Activated CD8-positive, alpha-beta T cell treated with anti-CD3 and anti-CD28 coated beads for 36 hours (primary cell): ENCODE measurements at places on chromosomes 4 and X. TPM values are rescaled to one million over a fixed set of nuclear protein-coding genes. Genes with fewer than 3 reads are reported as not detected.

The HMGN5 gene
- 3.2 TPM for total RNA-seq

DNA sequence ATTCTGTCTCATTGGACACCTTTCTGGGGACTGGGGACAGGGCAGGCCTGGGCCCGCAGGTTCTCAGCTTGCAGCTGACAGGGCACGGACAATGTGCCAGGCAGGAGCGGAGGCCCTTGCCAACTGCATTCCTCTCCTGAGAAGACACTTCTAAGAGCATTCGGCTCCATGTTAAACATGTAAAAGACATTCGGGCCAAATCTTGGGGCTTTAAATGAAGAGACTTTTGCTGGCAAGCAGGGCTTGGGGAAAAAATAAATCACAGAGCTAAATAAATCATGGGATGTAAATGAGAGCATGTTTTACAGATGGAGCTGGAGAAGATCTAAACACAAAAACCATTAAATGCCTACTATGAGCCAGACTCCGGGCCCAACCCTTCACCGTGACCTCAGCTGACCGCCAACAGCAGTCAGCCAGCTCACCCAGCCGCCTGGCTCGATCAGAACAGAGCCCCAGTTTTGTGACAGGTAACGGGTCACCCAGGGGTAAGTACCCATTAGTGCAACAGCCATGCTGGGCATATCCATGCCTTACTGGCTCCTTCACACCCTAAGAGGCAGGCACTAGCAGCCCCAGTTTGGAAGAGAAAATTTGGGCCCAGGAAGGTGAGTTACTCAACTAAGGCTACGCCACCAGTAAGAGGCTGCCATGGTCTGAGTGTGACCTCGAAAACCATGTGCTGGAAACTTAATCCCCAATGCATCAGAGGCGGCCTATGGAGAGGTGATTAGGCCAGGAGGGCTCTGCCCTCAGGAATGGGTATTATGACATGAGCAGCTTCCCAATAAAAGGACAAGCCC is 14.7 kb downstream of the WDR1 start:
- H3K4me1 ChIP-seq = peaks cover 99% of the 10 kb centered on the region
- no peak overlapping the region for H3K4me3 ChIP-seq
- H3K36me3 ChIP-seq = peaks cover 94% of the 10 kb centered on the region

The MSX1 gene
- 0.16 TPM for total RNA-seq

- peaks cover 4% of the 10 kb centered on the region for H3K27me3 ChIP-seq
- no peak for DNase-seq
- no peaks in the 10 kb centered on the region for H3K36me3 ChIP-seq
- peaks cover 4% of the 10 kb centered on the region for H3K4me1 ChIP-seq
- H3K27ac ChIP-seq = no peak overlapping the region
Observed at GRCh38 chr4:76036855-76037254, 985 bp upstream of the CXCL11 start.

GRCh38 chr4:127352220-127353113 is 280.3 kb upstream of the INTU start:
- H3K27me3 ChIP-seq = no peaks in the 10 kb centered on the region
- H3K36me3 ChIP-seq = no peaks in the 10 kb centered on the region
- no peak overlapping the region for H3K27ac ChIP-seq
- no peak overlapping the region for H3K4me3 ChIP-seq
- no peaks in the 10 kb centered on the region for H3K4me1 ChIP-seq
- no peak for DNase-seq

- DNase-seq = no peak
- no peak overlapping the region for H3K4me3 ChIP-seq
- peak overlapping the region; percentile 25 for H3K27ac ChIP-seq
Observed at GRCh38 chrX:16828124-16828908, 41.8 kb downstream of the RBBP7 start.

- H3K4me1 ChIP-seq = no peaks in the 10 kb centered on the region
- no peak for DNase-seq
- H3K27ac ChIP-seq = no peak overlapping the region
- H3K36me3 ChIP-seq = no peaks in the 10 kb centered on the region
Observed at GRCh38 chrX:23435108-23435507, 100.5 kb downstream of the PTCHD1 start.

The GPC4 gene
- total RNA-seq = not detected

- H3K4me3 ChIP-seq = no peak overlapping the region
- H3K27me3 ChIP-seq = peaks cover 2% of the 10 kb centered on the region
- H3K27ac ChIP-seq = no peak overlapping the region
- H3K4me1 ChIP-seq = peaks cover 8% of the 10 kb centered on the region
Observed at GRCh38 chr4:10022346-10023049, 1.2 kb upstream of the SLC2A9 start.

The PCDH11X gene
- total RNA-seq = not detected

- H3K27ac ChIP-seq = peak overlapping the region; percentile 34
- no peak for DNase-seq
- no peak overlapping the region for H3K4me3 ChIP-seq
- H3K36me3 ChIP-seq = peaks cover 28% of the 10 kb centered on the region
Observed at GRCh38 chrX:101430457-101431078, 22.5 kb downstream of the HNRNPH2 start.

DNA sequence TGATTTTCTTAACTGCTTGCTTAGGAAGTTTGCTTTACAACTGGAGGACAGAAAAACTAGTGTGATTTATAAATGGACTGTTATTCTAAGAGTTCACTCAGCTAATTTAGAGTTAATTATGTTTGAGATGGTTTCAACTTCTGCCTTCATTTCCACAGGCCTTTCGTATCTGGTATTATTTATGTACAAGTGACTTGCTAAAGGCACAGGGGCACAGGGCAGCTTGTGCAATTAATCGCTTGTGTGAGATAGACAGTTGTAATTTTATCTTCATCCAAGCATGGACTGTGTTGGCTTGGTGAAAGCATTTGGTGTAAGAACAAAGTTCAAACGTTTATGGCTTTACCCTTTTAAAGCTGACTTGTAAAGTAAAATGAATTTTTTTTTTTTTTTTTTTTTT is 38.3 kb downstream of the GPAT3 start:
- DNase-seq = no peak
- peaks cover 7% of the 10 kb centered on the region for H3K4me1 ChIP-seq
- H3K27ac ChIP-seq = no peak overlapping the region
- no peaks in the 10 kb centered on the region for H3K36me3 ChIP-seq
- H3K27me3 ChIP-seq = no peaks in the 10 kb centered on the region

The ZFP92 gene
- total RNA-seq = 1.2 TPM

The ANKRD17 gene
- total RNA-seq = 53.1 TPM

The CDX4 gene
- total RNA-seq = not detected

DNA sequence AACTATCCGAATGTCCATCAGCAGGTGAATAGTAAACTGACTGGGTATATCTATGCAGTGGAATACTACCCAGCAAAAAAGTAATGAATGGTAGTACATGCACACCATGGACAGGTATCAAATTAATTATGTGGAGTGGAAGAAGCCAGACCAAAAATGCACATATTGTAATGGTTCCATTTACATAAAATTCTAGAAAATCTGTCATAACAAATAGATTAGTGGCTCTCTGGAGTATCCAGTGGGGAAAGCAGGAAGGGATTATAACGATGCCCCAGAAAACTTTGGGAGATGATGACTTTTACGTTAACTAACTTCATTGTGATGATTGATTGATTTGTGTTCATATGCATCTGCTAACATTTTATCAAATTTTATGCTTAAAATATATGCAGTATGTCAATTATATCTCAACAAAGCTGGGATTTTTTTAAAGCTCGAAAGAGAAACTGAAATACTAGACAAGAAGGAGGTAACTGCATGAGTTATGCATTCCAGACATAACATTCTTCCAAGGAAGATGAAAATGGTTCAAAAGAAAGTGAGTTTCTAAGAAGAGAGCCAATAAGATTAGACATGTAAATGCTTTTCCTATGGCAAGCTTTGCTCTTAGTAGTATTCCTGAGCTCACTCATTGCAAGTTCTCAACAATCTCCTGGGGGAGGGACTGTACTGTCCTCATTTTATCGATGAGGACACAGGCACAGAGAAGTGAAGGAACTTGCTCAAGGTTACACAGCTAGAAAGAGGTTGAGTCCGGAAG is 58.6 kb upstream of the MSX1 start:
- no peak for DNase-seq
- H3K36me3 ChIP-seq = no peaks in the 10 kb centered on the region
- peaks cover 2% of the 10 kb centered on the region for H3K27me3 ChIP-seq

DNA sequence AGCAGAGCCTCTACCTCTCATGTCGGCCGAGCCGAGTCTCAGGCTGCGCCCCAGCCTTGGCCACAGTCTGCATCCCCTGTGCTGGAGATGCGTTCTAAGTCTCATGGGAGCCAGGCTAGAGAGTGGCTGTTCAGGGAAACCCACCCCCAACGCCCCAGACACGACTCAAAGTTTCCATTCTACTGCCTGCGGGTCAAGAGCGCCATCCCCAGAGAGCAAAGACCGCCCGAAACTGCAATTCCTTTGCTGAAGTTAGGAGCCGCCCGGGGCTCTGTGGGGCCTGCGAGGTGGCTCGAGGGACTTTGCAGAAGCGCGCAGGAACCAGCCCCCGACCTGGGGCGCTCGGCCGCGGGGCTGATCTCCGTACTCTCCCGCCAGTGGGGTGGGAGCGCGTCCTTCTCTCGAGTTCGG is 10.0 kb upstream of the ELF4 start:
- H3K27me3 ChIP-seq = no peaks in the 10 kb centered on the region
- peak overlapping the region; percentile 59 for H3K4me3 ChIP-seq
- H3K27ac ChIP-seq = peak overlapping the region; percentile 63

- H3K4me1 ChIP-seq = no peaks in the 10 kb centered on the region
- DNase-seq = peak; percentile 78
- no peak overlapping the region for H3K27ac ChIP-seq
- H3K4me3 ChIP-seq = no peak overlapping the region
- H3K27me3 ChIP-seq = no peaks in the 10 kb centered on the region
- no peaks in the 10 kb centered on the region for H3K36me3 ChIP-seq
Observed at GRCh38 chrX:46408553-46409407, 136.4 kb downstream of the ZNF674 start.

The AFF2 gene
- total RNA-seq = 1.7 TPM

DNA sequence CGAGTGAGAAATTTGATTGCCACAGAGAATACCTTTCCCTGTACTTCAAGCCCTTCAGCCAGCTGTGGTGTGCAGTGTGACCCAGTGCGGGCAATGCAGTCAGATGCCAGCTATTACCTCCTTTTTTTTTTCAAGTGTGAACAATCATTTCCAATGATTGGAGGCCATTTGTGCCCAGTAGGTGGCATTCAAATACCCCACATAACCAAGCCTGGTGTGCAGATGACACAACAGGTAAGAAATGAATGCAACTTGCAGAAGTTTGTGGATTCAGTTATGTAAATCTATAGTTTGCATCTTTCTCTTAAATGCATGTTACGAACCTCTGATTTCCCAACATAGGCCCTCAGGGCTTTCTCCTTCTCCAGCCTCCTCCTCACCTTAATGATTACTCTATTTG is 98.0 kb downstream of the CLCN4 start:
- H3K27ac ChIP-seq = no peak overlapping the region
- DNase-seq = no peak
- no peaks in the 10 kb centered on the region for H3K36me3 ChIP-seq
- H3K27me3 ChIP-seq = no peaks in the 10 kb centered on the region
- H3K4me3 ChIP-seq = no peak overlapping the region

The GAGE12E gene
- not detected for total RNA-seq

- DNase-seq = no peak
- no peaks in the 10 kb centered on the region for H3K36me3 ChIP-seq
- H3K4me3 ChIP-seq = no peak overlapping the region
- no peak overlapping the region for H3K27ac ChIP-seq
Observed at GRCh38 chr4:17665346-17665745, 50.9 kb downstream of the MED28 start.

DNA sequence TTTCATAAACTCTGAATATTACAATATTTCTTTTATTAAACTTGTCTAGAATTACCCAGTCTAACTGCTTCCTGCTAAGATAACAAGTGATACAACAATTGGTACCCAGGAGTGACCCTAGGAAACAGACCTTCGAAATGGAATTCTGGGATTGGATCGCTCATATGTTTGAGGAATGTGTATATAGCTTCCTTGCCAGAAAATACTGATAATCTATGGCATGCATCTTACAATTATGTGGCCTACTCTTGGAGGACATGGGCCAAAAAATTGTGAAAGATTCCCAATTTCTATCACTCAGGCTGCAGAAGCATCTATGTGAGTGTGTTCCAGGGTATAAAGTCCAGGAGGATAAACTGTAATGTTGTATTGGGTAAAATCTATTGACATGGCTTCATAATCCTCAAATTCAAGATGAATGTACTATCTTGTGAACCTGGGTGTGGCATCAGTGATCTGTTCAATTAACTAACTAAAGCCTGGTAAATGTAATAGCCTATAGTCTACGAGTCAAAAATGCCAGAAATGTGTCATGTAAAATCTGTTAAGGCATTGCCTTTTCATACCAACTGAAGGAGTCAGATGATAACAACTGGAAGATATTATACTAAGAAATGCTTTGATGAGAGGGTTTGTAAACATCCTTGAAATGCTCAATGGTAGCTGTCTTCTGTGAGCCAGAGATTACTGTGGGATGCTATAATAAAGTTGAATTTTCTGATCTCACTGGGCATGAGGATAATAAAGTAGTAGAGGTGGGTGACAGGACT is 1499.3 kb downstream of the PCDH7 start:
- H3K27me3 ChIP-seq = no peaks in the 10 kb centered on the region
- no peaks in the 10 kb centered on the region for H3K4me1 ChIP-seq
- no peak overlapping the region for H3K4me3 ChIP-seq
- no peak overlapping the region for H3K27ac ChIP-seq
- DNase-seq = no peak

The NXF2B gene
- total RNA-seq = not detected

DNA sequence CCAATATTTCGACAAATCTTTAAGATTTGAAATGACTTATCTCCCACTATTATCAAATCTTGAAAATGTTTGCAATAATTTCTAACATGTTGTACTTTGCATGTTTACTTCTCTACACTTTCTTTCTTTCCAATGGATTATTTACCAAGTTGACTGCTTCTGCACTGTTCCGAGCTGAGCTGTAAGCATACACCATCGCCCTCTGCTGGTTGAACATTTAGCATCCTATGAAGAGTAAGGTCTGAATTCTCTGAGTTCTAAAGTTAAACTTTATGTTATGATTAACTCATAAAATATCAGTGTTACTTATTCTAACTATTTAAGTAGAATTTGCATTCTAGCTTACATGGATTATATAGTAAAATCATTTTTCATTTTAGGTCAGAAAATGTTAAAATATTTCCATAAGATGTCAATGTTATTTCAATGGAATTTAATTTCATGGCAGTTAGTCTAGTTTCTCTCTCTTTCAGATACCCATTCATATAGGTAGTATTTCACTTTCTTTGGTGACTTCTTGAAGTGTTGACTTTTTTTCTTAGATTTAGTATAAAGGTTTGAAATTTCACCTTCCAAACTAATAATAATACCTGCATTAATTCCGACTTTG is 137.4 kb downstream of the DKK2 start:
- no peaks in the 10 kb centered on the region for H3K4me1 ChIP-seq
- H3K27me3 ChIP-seq = no peaks in the 10 kb centered on the region
- H3K4me3 ChIP-seq = no peak overlapping the region

GRCh38 chrX:65706041-65706828 is 38.8 kb downstream of the MSN start:
- H3K27ac ChIP-seq = peak overlapping the region; percentile 97
- H3K27me3 ChIP-seq = no peaks in the 10 kb centered on the region
- H3K4me1 ChIP-seq = peaks cover 65% of the 10 kb centered on the region

DNA sequence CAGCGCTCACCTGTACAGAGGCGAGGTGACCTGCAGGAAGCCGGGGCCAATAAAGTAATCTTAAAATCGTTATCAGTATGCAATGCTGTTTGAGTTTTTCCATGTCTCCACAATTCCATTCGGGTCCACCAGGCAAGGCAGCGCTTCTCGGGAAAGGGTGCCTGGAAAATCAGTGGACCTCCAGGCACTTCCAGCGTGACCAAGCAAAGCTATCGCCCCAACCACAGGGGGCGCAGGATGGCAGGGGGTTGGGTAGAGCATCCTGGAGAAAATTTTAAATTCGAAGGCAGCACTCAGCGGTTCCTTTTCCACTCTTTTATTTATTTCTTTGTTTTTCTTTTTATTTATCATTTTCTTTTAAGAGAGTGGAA is 5.4 kb upstream of the SOX3 start:
- no peaks in the 10 kb centered on the region for H3K36me3 ChIP-seq
- no peak for DNase-seq
- no peaks in the 10 kb centered on the region for H3K4me1 ChIP-seq
- H3K4me3 ChIP-seq = no peak overlapping the region
- H3K27me3 ChIP-seq = peaks cover 43% of the 10 kb centered on the region
